Body of pancreas (tissue), 4 donors: ENCODE measurements at places on chromosomes 7 and 10.
A peak's percentile ranks its signal among the peaks of the same experiment; 100 is the strongest.

- DNase-seq: no peak
These were observed 99.4 kb downstream of the RSU1 start for GRCh38 chr10:16717622-16718395.

DNA sequence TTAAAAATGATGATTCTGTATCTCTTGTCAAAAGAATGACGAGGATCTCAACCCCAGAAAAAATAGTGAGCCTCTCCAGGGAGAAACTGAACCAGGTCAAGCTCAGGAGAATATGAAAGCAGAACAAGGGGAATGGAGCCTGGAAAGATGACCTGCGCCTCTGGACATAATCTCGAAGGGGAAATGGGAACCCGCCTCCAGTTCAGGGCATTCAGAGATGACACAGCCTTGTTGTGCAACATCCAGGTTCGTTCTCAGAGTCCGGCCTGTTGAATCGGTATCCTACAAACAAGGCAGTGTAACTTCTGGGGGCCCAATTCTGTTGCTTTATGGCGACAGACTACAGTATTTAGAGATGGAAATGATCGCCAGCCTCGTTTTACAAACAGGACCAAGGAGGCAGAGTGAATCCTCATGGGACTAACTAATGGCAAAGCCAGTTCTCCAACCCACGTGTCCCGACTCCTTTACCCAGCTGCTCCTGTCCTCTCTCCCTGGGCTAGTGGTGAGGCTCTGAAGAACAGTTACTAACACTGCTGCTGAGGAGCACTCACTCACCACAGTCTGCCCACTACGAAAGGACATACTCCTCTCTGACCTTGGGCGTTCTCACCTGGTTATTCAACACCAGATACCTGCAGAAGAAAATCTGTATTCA is 67.6 kb downstream of the JAZF1 start:
- DNase-seq: peak; percentile 18

GRCh38 chr7:64180989-64181388 is 26.0 kb upstream of the ZNF735 start:
- DNase-seq: no peak

DNA sequence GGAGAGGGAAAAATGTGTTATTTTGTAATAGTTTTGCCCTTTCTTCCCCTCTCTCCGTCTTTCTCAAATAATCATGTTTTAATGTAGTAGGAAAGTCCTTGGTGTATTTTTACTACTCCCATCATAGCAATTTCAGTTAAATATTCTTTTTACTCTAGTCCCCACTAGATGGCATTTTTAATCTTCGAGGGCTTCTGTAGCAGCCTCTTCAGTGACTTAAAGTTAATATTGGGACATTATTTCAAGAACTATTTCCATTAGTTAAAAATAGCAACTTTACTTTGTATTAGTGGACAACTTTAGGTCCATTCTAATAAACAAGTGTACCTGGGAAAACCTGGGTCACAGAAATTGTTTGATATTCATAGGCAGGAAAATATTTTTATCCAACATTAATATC is 23.0 kb downstream of the EDRF1 start:
- no peak for DNase-seq

DNA sequence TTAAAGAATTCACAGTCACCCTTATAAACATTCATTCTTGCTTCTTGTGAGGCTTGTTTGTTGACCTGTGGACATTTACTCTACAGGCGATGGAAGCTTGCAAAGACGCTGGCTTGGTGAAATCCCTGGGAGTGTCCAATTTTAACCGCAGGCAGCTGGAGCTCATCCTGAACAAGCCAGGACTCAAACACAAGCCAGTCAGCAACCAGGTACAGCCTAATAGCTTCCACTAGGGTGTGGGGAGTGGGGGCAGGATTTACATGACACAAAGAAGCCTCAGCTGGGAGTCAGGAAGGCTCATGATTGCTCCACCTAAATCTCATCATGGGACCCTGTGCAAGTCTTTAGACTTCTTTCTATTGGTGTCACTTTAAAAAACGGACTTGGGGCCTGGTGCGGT is 29.0 kb downstream of the AKR1D1 start:
- no peak for DNase-seq

- no peak for DNase-seq
These were observed 331.8 kb downstream of the NRG3 start for GRCh38 chr10:82206831-82207230.

DNA sequence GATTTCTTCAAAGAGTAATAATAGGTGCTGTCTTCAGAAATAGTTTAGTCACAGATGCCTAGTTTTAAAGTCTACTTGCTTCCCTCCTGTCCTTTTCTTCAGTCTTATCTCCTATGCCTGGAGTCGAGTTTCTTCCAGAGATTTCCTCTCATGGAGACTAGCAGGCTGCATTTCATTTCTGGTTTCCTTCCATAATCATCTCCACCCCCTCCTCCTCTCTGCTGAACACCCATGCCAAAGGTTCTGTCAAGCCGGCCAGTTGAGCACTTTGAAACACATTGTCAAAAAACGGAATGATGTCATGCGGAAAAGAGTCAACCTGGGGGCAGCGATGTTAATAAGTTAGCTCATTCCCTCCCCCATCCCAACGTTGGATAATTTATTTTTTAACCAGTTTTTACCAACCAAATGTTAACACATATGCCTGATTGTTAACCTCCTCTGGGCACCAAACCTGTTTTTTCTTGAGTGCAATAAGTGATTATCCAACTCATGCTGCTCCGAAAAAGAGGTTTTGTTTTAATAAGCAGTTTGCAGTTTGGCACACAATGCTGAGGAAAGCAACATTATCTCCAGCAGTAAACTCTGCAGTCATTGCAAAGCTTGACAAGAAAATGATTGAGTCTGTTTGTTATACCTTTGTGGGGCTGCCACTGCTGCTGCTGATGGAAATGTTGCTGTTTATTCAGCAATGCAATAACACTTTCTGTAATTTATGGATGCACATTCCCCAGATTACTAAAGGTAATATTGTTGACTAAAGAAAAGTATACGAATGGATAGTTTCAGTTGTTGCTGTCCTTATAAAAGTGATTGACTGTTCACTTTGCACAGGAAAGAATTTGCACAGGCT is 161.6 kb downstream of the LRMDA start:
- no peak for DNase-seq

- no peak for DNase-seq
These were observed 111.5 kb downstream of the PRPF18 start for GRCh38 chr10:13698217-13698616.

DNA sequence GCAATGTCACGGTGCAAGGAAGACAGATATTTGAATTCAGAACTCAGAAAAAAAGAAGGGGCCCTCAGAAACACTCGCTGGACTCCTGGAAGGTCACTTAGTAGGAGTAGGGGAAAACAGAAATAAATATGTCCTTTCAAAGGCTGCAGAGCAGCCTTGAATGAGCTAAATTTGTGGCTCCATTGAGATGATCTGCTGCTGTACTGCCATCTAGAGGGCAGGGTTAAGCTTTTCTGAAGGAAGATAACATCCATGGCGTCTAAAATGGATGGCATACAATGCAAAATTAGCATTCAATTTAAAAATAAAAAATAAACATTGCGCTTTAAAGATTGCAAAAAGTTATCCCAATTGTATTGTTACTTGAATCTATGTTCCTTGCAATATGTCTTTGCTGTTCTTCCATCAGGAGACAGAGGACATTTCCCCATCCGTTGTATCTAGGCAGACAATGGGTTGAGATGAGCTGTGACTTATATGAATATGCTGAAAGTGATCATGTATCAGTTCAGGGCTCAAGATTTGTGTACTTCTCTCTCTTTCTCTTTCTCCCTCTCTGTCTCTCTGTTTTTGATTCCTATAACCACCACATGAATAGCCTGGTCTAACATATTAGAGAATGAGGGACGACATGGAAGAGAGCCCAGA is 642.2 kb downstream of the SH2D4B start:
- DNase-seq: no peak

DNA sequence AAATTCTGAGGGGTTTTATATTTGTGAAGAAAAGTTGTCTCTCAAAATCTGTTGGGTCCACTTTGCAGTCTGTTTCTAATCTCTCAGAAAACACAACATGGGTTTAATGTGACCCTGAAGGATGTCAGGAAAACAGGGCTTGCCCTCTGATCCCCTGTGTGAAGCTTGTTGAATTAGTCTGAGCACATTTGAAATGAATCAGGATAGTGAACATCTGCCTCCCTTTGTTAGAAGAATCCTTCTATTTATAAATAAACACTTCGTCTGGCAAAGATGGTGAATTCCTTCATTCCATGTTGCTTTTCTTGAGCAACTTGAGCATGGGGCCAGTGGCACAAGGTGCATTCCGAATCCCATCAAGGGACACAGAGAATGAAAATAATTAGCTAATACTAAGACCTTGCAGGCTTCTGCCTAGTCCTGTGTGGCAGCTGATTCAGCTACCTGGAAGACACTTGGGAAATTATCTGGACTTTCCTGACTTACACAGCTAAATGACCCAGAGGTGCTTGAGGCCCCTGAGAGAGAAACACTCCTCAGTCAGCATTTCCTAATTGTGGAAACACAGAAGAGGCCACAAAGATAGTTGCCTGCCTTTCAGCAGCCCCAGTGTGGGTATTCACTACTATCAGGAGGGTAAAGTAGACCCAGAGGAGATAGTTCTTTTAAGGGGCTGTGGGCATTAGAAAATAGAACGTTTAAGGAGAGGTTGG is 305.5 kb downstream of the C7orf25 start:
- DNase-seq: no peak

DNA sequence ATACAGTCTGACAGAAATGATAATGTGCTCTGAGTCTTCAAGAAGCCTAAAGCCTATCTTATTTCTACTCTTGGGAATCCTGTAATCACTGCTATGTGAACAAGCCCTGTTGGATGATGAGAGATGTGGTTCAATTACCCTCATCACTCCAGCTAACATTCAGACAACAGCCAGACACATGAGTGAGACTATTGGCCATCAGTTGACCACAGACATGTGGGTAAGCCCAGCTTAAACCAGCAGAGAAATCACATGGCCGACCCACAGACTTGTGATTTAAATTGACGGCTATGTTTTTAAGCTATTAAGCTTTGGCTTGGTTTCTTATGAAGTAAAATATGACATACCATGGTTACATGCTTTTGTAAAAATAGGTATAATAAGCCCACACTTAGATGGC is 2.6 kb downstream of the MBL2 start:
- DNase-seq: no peak

DNA sequence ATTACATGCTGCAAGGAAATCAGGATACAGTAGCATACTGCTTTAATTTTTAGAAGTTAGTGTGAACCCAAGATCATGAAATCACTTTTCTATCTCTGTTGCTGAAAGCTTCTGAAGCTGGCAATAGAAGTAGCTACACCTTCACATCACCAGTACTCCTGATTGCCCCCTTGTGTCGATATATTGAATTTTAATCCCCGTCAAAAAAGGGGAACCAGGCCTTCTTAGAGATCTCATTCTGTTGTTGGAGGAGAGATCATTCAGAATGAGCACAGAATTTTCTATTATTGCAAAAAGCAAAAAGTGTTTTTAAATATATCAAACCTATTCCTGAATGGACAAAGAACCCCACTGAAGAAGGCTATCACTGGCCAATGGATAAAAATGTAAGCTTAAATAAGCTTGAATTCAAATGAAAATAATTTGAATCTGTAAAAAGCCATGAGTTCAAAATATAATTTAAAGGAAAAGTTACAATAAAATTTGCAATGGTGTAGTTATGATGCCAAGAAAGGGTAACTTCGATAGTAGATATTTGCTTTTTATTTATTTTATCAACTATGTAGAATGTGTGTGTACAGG is 39.7 kb upstream of the TEX47 start:
- DNase-seq: peak; percentile 12

GRCh38 chr7:24757353-24758275 is at the start of gene GSDME:
TSS of gene GSDME (minus strand) at chr7:24757464. CDS start at chr7:24749774, 7,690 bp downstream.
- DNase-seq: peak; percentile 43

DNA sequence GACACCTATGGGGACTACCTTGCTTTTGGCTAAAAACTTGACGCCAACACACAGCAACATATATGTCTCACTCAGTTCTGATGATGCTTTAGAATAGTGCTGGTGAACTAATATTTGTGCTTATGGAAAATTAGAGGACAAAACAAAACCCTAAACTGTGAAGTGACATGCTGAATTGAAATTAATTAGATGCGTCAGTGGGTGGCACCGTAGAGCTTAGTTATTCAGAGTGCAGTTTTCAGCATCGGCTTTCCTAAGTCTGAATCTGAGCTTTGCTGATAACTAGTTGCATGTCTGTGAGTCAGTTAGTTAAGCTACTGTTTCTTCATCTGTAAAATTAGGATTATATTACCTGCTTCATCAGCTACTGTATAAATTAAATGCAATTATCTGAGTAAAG is 245.0 kb upstream of the SORCS1 start:
- no peak for DNase-seq

- no peak for DNase-seq
These were observed 54.2 kb downstream of the CDC123 start for GRCh38 chr10:12250181-12250580.

DNA sequence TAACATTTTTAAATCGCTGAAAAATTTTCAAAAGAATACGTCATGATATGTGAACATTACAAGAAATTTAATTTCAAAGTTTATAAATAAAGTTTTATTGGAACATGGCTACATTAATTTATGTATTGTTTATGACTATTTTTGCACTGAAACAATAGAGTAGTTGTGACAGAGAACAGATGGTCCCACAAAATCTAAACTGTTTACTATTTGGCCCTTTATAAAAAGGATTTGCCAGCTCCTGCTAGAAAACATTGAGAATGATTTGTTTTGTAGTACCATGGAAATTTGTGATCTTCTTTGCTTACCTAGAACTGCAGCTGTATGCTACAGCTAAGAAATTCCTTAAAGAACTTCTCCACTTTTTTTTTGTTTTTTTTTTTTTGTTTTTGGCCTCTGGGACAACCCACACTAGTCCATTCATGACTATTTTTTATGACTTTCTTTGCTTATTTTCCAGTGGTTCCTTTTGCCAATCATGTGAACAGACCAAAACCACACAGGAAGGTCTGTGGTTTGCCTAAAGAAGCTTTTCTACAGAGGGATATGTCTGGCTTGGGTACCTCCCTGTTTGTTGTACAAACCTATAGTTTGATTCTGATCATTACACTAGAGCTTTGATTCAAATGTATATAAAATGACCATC is 55.7 kb downstream of the ST7 start:
- no peak for DNase-seq

DNA sequence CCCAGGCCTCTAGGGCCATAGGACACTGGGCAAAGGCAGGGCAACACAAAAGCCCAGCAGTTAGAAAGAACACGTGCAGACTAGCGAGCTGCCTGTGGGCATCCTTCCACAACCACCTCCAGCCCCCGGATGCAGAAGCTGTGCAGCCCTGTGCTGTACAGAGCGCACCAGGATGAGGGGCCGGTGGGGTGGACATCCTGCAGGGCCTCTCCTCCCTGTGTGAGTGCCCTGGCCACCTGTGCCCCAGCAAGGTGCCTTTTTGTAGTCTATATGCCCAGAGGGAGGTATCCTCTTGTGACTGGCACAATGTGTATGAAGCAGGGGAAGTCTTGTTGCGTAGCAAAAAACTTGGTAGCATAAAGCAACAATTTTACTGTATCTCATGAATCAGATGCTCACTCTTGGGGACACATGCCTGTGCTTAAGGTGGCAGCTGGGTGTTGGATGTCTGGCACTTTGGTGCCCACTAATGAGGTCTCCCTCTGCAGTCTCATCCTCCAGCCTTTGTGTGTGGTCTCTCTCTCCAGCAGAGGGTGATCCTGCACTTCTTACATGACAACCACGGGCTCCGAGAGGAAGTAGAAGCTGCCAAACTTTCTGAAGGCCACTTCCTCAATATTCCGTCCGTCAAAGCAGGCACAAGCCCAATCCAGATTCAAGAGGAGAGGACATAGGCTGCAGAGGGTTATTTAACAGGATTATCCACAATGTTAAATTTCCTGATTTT is 8.7 kb downstream of the NCAPG2 start:
- DNase-seq: peak; percentile 86
